Hematopoietic multipotent progenitor cell (in vitro differentiated cells): ENCODE measurements at places on chromosomes 1 and 21.

DNA sequence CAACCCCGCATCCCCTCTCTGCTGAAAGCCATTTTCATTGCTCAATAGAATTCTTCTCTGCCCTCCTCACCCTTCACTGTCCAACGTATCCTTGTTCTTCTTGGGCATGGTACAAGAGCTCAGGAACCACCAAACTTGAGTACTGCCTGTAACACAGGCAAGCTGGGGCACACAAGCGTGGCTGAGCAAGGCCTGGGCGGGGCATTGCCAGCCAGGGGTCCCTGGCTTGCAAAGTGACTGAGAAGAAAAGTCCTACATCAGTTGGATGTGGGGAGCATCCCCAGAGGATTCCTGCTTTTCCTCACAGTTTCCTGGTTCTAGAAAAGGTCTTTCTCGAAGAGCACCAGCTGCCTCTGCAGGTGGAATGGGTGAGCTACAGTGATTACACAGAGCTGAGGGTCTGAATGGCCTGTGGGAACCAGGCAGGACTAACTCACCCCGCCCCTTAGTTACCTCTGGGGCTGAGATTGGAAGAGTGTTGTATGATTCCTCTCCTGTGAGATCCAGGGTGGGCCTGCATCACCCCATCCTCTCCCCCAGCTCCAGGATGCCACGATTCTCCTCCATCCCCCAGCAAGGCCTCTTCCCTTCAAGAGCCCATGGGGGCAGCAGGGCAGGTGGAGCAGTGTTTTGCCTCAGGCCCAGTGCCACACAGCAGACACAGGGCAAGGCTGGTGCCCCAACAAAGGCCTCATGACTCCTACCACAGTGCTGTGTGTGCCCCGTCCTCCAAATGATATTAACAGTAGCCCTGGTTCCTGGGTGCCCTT lies 121.9 kb downstream of the MATN1 start:
- no peak for DNase-seq

- DNase-seq = no peak
These were observed 14.1 kb upstream of the CNTN2 start for GRCh38 chr1:205028924-205029323.

DNA sequence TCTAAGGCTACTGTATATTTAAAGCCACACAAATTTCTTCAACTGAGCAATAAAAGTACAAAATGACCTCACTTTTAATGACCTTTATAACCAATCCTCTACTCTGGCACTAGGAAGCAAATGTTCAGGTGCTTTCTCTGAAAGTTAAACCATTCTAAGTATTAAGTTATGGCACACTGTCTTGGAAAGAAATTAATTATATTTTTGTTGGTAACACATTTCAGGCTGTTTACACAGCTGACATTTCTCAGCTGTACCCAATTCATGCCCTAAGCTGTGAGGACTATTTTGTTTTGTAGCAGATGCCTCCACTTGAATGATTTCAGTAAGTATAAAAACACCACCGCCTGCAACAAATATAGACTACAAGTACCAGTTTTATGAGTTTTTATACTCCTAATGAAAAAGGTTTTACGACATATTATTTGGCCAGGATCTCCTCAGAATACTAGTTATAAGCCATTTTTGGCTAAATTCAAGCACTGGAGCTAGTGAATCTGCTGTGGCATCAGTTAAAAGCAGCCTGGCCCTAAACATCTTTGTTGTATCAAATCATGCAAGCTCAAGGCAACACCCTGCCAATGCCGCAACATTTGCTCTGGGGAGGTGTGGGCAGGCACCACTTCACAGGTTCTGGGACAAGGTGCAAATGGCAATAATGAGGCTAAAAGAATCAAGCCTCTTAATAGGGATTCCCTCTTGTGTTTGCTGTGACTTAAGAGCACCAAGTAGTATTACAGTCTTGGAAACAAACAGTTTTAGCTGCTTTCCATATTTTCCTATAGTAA lies 228.4 kb upstream of the DMRTA2 start:
- DNase-seq = no peak

GRCh38 chr1:158329733-158330132 lies 1.6 kb downstream of the CD1B start:
- DNase-seq = peak; percentile 20
